ENCODE measurements at places on chromosomes 6 and 20. TPM values are rescaled to one million over a fixed set of nuclear protein-coding genes. Genes with fewer than 3 reads are reported as not detected.

The PAX1 gene
- total RNA-seq, result not detected

DNA sequence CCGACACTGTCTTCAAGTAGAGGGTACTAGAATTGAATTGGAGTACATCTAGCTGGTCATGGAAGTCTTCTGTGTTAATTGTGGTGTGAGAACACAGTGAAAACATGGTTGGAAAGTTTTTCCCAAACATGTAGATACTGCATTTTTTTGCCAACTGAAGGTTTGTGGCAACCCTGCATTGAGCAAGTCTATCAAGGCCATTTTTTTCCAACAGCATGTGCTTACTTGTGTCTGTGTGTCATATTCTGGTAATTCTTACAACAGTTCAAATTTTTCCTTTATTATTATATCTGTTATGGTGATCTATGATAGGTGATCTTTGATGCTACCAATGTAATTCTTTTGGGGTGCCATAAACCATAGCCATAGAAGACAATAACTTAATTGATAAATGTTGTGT lies 147.0 kb downstream of the MYB start:
- no peaks in the 10 kb centered on the region for H3K27me3 ChIP-seq
- no peak overlapping the region for H3K27ac ChIP-seq
- no peak for DNase-seq
- no peak overlapping the region for H3K4me3 ChIP-seq
- no peaks in the 10 kb centered on the region for H3K36me3 ChIP-seq

The COL12A1 gene
- 3.6 TPM for total RNA-seq

GRCh38 chr6:116444092-116444491 lies 17.1 kb upstream of the CALHM6 start:
- H3K27me3 ChIP-seq, result no peaks in the 10 kb centered on the region
- no peak overlapping the region for H3K27ac ChIP-seq
- no peaks in the 10 kb centered on the region for H3K36me3 ChIP-seq
- H3K4me1 ChIP-seq, result no peaks in the 10 kb centered on the region

The GSTA3 gene
- not detected for total RNA-seq

The GINS1 gene
- 24.0 TPM for total RNA-seq

The GJA10 gene
- not detected for total RNA-seq

DNA sequence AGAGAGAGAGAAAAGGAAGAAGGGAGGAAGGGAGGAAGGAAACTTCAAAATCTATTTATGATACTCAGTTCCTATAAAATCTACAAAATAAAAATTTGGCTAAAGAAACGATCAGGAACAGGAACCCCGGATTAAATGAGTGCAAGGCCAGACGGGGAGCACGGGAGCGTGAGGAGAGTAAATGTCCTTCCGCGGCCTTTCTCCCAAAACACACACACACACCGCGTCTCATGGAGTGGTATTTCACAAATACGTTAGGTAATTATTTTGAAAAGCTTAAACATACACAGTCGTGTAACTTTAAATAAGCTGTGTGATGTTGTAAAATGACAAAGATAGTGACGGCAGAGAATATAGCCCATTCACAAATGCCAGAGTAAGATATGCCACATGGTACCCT lies 125.7 kb upstream of the AFDN start:
- no peaks in the 10 kb centered on the region for H3K36me3 ChIP-seq
- DNase-seq, result no peak
- H3K27me3 ChIP-seq, result no peaks in the 10 kb centered on the region
- no peak overlapping the region for H3K27ac ChIP-seq

GRCh38 chr20:2837221-2837960 lies 3.1 kb downstream of the PCED1A start:
- H3K27me3 ChIP-seq, result no peaks in the 10 kb centered on the region
- no peaks in the 10 kb centered on the region for H3K36me3 ChIP-seq

DNA sequence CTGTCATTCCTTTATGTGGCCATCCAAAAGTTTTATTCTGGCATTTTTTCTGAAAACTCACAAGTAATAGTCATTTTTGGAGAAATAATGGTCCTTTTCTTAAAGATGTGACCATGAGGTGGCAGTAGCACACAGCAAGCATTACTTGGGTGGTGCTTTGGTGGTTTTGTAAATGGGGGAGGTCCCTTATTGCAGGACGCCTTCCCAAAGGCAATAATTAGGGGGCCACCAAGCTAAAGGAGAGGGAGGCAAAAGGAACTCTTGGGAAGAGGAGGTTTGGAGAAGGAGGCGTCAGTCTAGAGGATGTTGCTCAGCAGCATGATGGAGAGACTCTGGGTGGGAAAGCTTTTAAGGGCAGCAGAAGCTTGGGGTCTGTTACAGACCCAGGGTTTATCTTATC lies 422.6 kb upstream of the MMS22L start:
- H3K27ac ChIP-seq, result no peak overlapping the region
- DNase-seq, result no peak
- no peaks in the 10 kb centered on the region for H3K36me3 ChIP-seq
- no peaks in the 10 kb centered on the region for H3K27me3 ChIP-seq
- H3K4me1 ChIP-seq, result no peaks in the 10 kb centered on the region

- no peaks in the 10 kb centered on the region for H3K36me3 ChIP-seq
- no peaks in the 10 kb centered on the region for H3K4me1 ChIP-seq
- DNase-seq, result no peak
- no peak overlapping the region for H3K27ac ChIP-seq
- H3K4me3 ChIP-seq, result no peak overlapping the region
Observed at GRCh38 chr20:47586649-47587294, 85.1 kb downstream of the NCOA3 start.

GRCh38 chr20:5880326-5880725 lies 70.0 kb downstream of the TRMT6 start:
- H3K27me3 ChIP-seq, result no peaks in the 10 kb centered on the region
- no peak overlapping the region for H3K27ac ChIP-seq
- no peak overlapping the region for H3K4me3 ChIP-seq
- DNase-seq, result no peak

The CNR1 gene
- total RNA-seq, result 0.82 TPM

GRCh38 chr6:26311385-26312095 lies 53.5 kb upstream of the BTN3A2 start:
- no peaks in the 10 kb centered on the region for H3K36me3 ChIP-seq
- peak overlapping the region; percentile 11 for H3K4me3 ChIP-seq
- no peaks in the 10 kb centered on the region for H3K4me1 ChIP-seq
- peak overlapping the region; percentile 24 for H3K27ac ChIP-seq
- H3K27me3 ChIP-seq, result no peaks in the 10 kb centered on the region

The TRIM31 gene
- 51.2 TPM for total RNA-seq

DNA sequence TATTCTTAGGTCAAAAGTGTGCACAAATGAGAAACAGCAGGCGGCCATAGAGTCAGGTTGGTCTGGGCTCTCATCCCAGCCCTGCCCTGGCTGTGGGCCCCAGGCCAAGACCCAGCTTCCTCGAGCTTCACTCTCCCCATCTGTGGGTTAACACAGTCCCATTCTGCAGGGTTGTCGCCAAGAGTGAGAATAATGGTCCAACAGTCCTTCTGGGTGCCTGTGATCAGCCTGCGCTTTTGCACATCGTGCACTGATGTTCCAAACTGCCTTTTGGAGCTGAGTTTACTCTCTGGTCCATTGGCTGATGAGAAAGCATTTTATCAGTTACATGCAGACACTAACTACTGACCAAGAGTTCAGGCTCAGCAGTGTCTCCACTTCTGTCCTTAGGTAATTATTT lies 82.6 kb downstream of the INSM1 start:
- H3K4me3 ChIP-seq, result no peak overlapping the region
- no peaks in the 10 kb centered on the region for H3K27me3 ChIP-seq
- H3K27ac ChIP-seq, result no peak overlapping the region
- H3K36me3 ChIP-seq, result no peaks in the 10 kb centered on the region
- H3K4me1 ChIP-seq, result no peaks in the 10 kb centered on the region

DNA sequence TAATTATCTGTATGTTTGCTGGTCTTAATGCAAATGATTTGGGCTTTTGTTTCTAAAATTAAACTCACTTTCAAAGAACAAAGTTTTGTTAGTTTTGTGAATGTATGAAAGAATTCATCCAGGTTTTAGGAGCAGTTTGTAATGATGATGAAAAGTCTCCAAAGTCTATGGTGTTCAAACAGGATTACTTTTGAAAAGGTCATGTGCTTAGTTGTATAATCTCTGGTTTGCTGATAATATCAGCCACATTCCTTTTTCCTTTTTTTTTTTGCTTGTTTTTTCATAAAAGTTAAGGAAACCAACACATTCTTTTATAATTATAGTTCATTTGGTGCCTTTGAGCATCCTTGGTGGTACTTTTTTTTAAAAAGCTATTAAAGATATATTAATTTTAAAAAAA lies 88.9 kb downstream of the RTN4IP1 start:
- H3K27me3 ChIP-seq, result no peaks in the 10 kb centered on the region
- peaks cover 3% of the 10 kb centered on the region for H3K36me3 ChIP-seq
- no peak overlapping the region for H3K4me3 ChIP-seq
- no peak for DNase-seq

GRCh38 chr6:127464161-127464880 lies 5.1 kb upstream of the KIAA0408 start:
- H3K27ac ChIP-seq, result no peak overlapping the region
- H3K4me3 ChIP-seq, result no peak overlapping the region

DNA sequence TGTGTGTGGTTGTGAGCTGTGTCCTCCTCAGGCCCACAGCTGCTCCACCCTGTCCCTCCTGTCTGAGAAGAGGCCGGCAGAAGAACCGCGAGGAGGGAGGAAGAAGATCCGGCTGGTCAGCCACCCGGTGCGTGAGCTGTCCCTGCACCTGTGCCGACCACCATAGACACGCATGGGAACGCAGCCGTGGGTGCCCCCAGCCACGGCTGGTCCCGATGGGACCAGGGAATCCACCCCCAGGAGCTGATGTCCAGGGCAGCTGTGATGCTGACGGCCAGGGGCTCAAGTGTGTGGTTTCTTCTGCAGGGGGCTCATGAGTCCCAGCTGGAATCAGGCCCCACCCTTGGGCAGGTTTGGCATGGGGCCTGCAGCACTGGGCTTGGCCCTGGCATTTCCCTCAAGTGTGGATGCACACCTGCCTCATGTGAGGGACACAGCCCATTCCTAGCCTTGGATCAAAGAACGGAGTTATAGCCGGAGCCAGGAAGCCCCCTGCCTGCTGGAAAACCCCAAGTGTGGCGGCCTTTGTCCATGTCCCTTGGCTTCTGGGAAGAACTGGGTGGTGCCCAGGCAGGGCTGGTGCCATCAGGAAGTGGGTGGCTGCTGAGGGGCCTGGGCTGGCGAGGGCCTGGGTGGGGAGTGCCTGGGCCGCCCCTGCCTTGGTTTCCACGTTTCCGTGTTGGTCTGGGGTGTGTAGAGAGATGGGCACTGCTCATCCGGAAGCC lies 4.6 kb upstream of the TNFRSF6B start:
- peaks cover 37% of the 10 kb centered on the region for H3K4me1 ChIP-seq
- peak overlapping the region; percentile 83 for H3K27ac ChIP-seq
- DNase-seq, result peak; percentile 78
- no peak overlapping the region for H3K4me3 ChIP-seq
- no peaks in the 10 kb centered on the region for H3K27me3 ChIP-seq

- H3K27ac ChIP-seq, result no peak overlapping the region
- no peaks in the 10 kb centered on the region for H3K36me3 ChIP-seq
- H3K4me1 ChIP-seq, result no peaks in the 10 kb centered on the region
- H3K4me3 ChIP-seq, result no peak overlapping the region
Observed at GRCh38 chr6:115766745-115767462, 293.8 kb downstream of the FRK start.

DNA sequence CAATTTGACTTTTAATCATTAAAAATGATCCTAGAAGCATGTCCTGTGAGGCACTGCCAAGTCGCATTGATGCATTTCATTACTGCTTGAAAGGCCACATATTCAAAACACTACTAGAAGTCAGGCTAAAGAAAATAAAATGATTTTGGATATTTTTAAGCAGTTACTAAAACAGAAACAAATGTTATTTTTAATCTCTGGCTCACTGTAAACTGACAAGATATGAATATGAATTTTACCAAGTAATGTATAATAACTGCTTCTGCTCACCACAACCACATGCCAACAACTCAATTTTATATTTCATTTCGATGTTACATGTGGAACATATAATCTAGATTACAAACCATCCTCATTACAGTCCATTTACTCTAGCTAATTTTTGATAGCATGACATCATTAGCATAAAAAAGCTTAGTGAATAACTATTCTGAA lies 90.6 kb downstream of the ATXN1 start:
- H3K4me1 ChIP-seq, result no peaks in the 10 kb centered on the region
- no peaks in the 10 kb centered on the region for H3K36me3 ChIP-seq
- H3K4me3 ChIP-seq, result no peak overlapping the region
- H3K27me3 ChIP-seq, result no peaks in the 10 kb centered on the region
